SK-N-DZ (cell line): ENCODE measurements at places on chromosomes 7 and 10.

DNA sequence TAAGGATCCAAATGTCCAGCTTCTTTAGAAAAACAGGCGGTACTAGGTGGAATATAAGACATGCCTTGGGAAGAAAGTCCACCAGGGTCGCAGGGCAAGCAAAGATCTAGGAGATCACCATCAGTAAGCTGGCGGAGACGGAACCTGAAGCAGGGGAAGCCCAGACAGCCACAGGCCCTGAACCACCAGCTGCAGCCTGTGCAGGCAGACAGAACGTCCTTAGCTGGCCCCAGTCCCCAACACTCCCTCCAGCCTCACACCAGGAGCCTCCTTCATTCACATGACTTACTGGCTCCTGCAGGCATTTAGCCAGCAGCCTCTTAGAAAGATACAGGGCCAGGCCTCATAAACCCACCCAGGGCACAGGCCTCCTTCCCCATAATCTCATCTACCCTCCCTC, 17.4 kb downstream of the RGS10 start:
- no peak for DNase-seq

GRCh38 chr7:36763132-36763816, 39.0 kb upstream of the AOAH start:
- peak; percentile 45 for DNase-seq

- no peak for DNase-seq
Measured at GRCh38 chr7:116339564-116339963, 129.2 kb downstream of the TES start.

- no peak for DNase-seq
Measured at GRCh38 chr7:140688341-140688740, 8.2 kb upstream of the NDUFB2 start.

- DNase-seq, result no peak
Measured at GRCh38 chr10:72312865-72313391, 39.2 kb downstream of the DDIT4 start.

- DNase-seq, result no peak
Measured at GRCh38 chr10:43196981-43197833, 59.0 kb downstream of the CSGALNACT2 start.

- no peak for DNase-seq
Measured at GRCh38 chr7:71535616-71536015, 403.7 kb downstream of the GALNT17 start.

DNA sequence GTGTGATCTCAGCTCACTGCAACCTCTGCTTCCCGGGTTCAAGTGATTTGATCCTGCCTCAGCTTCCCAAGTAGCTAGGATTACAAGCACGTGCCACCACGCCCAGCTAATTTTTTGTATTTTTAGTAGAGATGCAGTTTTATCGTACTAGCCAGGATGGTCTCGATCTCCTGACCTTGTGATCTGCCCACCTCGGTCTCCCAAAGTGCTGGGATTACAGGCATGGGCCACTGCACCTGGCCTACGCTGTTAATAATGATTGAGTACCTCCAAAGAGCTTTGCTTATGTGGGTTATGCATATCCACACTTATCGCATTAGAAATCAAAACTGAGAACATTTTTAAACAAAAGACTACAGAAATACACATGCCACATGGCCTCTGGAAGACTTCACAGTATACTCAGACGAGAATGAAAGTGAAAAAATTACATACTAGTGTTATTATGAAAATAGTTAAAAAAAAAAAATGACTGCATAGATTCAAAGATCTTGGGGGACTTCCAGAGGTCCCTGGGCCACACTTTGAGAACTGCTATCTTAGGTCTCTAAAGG, 25.4 kb downstream of the RPP38 start:
- DNase-seq, result no peak

DNA sequence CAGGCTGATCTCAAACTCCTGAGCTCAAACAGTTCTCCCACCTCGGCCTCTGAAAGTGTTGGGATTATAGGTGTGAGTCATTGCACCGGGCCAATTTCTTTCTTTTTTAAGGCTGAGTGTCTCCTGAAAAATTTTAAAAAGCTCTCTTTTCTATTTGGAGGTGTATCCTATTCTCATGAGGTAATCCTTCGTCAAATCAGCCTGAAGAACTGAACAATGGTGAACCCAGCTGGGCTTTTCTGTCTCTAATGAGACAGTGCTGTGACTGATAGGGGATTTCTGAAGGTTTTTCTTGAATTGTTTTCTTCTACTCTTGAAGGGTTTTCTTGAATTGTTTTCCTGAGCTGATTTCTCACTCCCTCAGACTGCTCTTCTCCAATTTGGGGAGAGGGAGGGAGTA, 30.9 kb upstream of the CALU start:
- DNase-seq, result no peak

DNA sequence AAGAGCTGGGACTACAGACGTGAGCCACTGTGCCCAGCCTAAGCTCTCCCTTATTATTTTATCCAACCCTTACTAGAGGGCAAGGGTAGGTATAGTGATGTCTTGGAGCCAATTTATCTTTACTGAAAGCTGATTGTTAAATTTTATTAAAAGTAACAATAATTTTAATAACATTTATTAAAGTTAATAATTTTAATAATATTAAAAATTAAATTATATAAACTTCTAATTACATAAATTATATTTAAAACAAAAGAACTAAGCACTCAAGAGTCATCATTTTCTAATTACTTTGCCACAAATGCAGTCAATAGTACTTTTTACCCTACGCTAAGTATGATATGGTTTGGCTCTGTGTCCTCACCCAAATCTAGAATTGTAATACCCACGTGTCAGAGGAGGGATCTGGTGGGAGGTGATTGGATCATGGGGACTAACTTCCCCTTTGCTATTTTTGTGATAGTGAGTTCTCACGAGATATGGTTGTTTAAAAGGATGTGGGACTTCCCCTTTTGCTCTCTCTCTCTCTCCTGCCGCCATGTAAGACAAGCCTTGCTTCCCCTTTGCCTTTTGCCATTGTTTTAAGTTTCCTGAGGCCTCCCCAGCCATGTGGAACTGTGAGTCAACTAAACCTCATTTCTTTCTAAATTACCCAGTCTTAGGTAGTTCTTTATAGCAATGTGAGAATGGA, 58.4 kb upstream of the ETV1 start:
- no peak for DNase-seq

- DNase-seq, result no peak
Measured at GRCh38 chr10:102501201-102502028, 1.1 kb downstream of the ACTR1A start.

DNA sequence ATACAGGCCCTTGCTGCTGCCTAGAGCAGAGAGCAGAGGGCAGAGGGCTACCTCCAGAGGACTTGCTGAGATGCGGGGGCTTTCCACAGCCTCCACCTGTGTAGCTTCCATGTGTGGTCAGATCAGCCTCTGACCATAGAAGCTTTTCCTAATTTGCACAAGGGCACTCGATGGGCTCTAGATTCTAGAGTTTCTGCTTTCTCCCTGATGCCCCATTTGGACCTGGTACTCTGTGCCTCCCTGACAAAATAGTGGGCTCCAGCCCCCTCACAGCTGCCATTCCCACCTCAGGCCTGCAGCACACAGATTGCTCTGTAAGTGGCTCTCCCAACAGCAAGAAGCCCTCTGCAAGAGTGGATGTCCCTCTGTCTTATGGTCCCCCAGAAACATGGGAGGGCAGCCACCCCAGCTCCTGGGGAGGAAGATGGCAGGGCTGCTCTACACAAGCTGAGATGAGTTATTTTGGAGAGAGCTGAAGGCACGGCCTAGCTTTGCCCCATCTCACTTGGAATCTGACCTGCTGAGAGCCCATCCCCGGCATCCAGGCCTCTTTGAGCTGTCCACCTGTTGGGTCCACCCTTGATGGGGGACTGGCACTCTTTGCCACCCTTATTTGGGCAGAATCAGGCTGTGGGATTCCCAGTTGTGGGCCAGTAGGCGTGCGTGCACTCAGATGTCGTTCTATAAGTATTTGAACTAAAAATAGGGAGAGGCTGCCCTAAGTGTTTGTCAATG, 16.7 kb downstream of the TMEM273 start:
- DNase-seq, result no peak

GRCh38 chr7:108372618-108373017, 83.6 kb downstream of the NRCAM start:
- no peak for DNase-seq

GRCh38 chr7:132226046-132226956, 350.0 kb downstream of the PLXNA4 start:
- DNase-seq, result peak; percentile 18

- no peak for DNase-seq
Measured at GRCh38 chr7:150733482-150734095, 3.6 kb upstream of the GIMAP5 start.

DNA sequence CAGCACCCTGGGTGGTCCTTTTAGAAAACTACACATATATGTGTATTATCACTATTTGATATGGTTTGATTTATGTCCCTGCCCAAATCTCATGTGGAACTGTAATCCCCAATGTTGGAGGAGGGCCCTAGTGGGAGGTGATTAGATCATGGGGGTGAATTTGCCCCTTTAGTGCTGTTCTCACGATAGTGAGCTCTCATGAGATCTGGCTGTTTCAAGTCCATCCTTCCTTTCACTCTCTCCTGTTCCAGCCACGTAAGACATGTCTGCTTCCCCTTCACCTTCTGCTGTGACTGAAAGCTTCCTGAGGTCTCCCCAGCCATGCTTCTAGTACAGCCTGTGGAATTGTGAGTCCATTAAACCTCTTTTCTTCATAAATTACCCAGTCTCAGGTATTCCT, 37.3 kb downstream of the DOCK4 start:
- no peak for DNase-seq

DNA sequence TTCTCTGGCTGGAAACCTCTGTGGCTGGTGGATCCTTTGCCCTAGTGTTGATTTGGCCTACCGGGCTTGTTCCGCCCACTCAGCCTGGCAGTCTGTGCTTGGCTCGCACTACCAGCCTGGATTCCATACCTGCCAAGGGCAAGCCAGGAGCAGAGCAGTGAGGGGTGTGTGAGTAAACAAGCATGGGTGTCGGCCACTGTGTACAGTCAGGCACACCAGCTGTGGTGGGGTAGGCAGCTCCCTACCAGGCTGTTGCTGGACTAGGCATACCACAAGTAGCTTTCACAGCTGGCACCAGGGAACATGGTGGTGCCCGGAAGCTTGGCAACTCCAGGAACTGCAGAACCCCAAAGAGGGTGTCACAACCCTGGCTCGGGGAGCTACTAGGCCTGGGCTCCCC, 942.9 kb upstream of the LRRN3 start:
- DNase-seq, result no peak

- DNase-seq, result no peak
Measured at GRCh38 chr10:113444766-113445365, 108.0 kb upstream of the HABP2 start.

GRCh38 chr10:21687266-21688008, 153.4 kb downstream of the MLLT10 start:
- DNase-seq, result no peak

- no peak for DNase-seq
Measured at GRCh38 chr7:51611937-51612336, 295.3 kb upstream of the COBL start.

GRCh38 chr7:120735791-120736190, 122.2 kb downstream of the TSPAN12 start:
- DNase-seq, result no peak

GRCh38 chr7:130741331-130741995, 7.5 kb upstream of the KLF14 start:
- DNase-seq, result no peak

GRCh38 chr7:137981175-137981574, 20.7 kb downstream of the CREB3L2 start:
- no peak for DNase-seq
